ENCODE measurements at places on chromosomes 16 and 17.

GRCh38 chr16:4401094-4401501 is 15.3 kb downstream of the CORO7 start:
- DNase-seq: no peak

- DNase-seq: no peak
These were observed 1.8 kb upstream of the METTL9 start for GRCh38 chr16:21597561-21598030.

DNA sequence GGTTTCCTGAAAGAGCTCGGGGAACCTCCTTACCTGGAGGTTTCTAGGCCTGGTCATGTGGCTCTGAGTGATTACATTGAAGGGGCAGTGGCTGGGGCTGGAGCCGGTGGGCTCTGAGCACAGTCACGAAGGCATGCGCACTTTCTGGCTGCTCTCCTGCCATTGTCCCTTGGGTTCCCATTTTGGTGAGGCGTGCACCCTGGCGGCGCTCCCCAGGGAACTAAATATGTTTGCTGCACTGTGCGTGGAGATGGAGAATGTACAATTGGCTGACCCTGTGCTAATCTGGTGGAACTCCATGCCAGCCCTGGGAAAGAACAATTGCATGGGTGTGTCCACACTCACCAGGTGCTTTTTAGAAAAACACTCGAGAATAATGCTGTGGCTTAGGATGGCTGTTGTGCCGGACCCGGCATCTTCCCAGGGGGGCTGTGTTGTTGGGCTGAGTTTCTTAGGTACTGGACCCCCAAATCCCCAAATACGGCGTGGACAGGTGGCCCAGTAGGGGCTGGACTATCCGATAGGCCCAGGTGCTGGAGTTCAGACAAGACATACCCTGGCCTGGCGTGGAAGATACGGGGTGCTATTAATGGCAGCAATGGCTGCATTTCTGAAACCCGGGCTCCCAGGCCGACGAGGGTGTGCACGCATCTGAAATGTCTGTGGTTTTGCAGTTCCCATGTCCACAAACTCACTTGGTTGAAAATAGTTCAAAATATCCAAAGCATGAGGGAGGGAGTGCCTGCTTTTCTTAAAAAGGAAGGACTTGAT is 230.5 kb downstream of the SEC14L1 start:
- DNase-seq: no peak

DNA sequence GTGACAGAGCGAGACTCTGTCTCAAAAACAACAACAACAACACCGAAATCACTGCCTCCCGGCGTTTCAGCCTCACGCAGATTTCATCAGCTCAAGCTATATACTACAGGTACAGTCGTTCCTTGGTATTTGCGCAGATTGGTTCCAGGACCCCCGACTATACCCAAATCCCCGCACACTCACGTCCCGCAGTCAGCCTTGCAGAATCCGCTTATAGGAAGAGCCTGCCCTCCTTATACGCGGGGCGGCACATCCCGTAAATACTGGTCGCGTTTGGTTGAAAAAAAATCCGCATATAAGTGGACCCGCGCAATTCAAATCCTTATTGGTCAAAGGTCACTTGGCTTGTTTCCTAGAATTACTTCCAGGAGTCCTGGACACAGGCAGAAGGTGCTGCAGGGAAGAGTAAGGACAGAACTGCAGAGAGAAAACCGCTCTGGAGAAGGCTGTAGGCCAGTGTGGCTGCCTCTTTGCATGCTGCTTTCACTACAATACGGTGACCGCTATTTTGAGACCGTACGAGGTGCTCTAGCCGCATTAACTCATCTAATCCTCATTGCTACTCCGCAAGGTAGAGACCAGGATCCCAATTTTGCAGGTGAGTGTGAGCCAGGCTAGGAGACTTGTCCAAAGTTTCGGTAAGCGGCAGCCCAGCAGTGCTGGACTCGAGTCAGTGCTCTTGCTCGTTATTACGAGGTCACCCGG is 718 bp downstream of the NDUFAB1 start:
- no peak for DNase-seq

- no peak for DNase-seq
These were observed 7.6 kb downstream of the LIMD2 start for GRCh38 chr17:63692195-63692816.

DNA sequence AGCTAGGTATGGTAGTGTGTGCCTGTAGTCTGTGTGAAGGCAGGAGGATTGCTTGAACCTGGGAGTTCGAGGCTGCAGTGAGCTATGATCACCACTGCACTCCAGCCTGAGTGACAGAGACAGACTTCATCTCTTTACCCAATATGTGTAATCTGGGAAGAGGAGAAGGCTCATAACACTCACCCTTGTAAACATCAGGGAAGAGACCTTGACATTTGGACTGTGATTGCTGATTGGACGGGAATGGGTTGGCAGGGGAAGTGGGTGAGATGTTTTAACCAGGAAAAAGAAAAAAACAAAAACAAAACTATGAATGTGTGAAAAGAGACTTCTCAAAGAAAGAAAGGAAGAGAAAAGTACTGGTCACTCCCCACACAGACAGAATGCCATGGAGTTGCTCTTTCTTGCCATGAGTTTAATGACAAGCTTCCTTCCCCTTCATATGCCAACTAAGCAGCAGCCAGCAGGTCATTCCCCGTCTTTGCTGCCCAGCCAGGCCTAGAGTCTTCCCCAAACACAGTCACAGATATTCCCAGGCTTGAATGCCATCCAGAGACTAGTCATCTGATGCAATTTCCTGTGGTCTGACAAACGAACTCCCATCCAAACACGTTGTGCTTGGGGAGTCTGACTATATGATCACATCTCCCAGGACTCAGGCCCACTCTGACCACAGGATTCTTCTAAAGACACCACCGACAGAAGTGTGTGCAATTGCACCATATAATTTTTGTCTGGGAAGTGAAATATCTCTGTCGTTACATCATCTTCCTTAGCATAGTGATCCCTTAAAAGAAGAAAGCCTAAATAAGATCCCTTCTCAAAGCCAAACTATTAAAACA is 3.6 kb upstream of the XAF1 start:
- DNase-seq: peak; percentile 21

GRCh38 chr17:17682293-17682736 is 1.1 kb downstream of the RAI1 start:
- no peak for DNase-seq

- DNase-seq: no peak
These were observed 18.8 kb downstream of the CLUAP1 start for GRCh38 chr16:3519581-3519980.

GRCh38 chr17:72370819-72371218 is 250.0 kb downstream of the SOX9 start:
- DNase-seq: no peak

- DNase-seq: no peak
These were observed 29.2 kb downstream of the CCDC40 start for GRCh38 chr17:80065478-80066170.

DNA sequence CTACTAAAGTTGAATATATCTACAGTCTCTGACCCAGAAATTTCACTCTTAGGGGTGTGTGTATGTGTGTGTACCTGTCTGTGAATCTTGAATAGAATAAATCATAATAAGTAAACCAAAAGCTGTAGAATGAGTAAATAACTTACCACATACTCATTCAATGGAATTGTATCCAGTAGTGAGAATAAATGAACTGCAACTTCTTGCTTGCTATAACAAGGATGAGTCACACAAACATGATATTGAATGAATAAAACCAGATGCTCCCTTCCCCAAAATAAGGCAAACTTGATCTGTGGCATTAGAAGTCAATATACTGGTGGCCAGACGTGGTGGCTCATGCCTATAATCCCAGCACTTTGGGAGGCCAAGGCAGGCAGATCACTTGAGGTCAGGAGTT is 259.8 kb upstream of the MON1B start:
- DNase-seq: no peak

DNA sequence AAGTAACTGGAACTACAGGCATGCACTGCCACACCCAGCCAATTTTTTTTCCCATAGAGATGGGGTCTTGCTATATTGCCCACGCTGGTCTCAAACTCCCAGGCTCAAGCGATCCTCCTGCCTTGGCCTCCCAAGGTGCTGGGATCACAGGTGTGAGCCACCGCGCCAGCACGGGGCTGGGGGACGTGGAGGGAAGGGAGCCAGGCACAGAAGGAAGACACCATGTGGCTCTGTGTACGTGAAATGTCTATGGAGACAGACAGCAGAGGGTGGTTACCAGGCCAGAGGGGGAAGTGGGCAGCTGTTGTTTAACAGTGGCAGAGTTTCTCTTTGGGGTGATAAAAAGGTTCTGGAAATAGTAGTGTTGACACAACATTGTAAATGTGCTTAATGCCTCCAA is 4.6 kb upstream of the PIEZO1 start:
- no peak for DNase-seq

GRCh38 chr16:85359147-85359822 is 247.0 kb upstream of the CIBAR2 start:
- no peak for DNase-seq

DNA sequence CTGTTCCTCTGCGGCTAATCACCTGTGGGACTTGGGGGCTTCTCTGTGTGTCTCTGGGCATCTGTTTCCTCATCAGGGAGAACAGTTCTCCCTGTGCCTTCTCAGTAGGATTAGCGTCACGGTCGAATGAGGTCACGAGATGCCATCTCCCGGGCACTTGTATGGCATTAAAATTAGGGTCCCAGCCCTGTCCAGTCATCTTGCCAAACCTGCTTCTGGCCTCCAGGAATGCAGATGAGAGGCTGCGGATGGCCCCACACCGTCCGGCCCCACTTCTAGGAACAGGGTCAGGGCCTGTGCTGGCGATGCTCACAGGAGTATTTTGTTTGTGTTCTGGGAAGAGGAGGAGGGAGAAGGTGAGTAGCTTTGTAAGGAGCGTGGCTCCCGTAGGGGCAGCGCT is 58.5 kb downstream of the OR1D5 start:
- no peak for DNase-seq

- no peak for DNase-seq
These were observed 18.9 kb upstream of the SPPL2C start for GRCh38 chr17:45825792-45826191.

DNA sequence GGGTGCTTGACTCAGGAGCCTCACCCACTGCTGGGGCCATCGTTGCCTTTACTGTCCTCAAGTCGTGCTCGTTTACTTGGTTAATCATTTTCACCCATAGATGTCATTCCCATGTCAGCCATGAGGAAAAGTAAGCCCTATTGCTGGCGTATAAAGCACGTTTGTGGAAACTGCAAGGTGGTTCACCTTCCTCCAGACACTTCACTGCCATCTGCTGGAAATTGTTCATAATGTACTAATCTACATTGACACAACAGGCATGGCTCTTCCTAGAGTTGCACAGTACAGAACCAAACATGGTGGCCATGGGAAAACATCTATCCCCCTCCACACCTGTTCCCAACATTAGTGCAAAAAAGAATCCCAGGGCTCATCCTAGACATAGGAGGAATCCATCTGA is 116.6 kb downstream of the ZNF18 start:
- peak; percentile 2 for DNase-seq

DNA sequence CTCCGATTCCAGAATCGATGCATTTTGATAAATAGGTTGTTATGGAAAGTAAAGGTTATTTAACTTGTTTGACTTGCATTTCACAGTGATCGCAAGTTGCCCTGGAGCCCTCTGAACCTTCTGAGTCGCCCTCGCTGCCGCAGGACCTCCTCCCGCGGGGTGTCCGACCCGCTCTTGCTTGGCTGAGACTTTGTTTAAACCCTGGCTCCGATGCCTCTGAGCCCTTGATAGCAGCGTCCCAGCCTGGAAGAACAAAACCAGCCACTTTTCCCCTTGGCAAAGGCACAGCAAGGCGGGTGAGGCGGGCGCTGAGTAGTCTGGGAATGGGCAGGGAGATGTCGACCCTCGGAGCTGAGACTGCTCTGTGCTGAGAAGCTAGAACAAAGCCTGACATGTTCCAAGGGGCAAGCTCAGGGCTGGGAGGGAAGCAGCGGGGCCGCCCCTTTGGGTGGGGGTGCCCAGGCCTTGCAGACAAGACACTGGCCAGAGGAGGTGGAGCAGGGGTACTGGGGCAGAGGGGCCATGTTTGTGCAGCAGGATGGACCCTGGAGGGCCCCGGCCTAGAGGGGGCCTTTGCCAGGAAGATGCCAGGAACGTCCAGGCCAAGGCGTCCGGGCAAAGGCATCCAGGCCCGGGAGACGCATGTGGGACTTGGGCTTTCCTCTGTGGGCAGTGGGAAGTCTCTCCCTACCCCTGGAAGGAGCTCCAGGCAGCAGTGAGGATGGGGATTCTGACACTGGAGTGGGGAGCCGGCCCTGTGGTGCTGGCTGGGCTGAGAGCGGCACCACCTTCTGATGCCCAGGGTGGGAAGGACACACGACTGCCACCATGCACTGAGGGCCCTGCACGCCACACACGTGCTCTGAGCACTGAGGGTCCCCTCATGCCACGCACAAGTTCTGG is 30.3 kb upstream of the CDH15 start:
- no peak for DNase-seq
